ENCODE measurements at places on chromosomes 13 and 19.

GRCh38 chr13:93230261-93230855, 3.8 kb downstream of the GPC6 start:
- DNase-seq, result no peak

DNA sequence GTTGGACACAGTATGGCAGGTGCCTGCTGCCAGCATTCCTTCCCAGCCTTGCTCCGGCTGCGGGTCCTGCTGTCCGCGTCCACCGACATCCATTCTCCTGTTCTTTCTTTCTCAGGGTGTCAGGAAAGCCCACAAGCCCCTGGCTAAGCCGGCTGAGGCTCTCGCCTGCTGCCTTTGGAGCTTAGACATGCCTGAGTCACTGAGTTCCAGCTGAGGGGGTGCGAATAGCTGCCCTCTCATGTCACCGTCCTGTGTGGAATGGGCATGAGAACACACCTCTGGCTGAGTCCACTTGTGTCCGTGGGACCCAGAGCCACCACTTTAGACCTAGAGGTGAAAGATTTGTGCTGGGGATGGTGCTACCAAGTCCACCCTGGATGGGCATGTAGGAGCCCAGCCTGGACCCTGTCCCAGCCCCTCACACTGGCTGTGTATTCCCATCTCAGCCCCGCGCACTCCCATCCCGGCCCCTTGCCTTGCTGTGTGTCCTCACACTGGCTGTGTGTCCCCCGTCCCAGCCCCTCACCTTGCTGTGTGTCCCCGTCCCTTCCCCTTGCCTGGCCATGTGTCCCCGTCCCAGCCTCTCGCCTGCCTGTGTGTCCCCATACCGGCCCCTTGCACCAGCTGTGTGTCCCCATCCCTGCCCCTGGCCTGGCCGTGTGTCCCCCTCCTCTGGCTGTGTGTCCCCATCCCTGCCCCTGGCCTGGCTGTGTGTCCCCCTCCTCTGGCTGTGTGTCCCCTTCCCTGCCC, 24.6 kb upstream of the IRS2 start:
- no peak for DNase-seq

GRCh38 chr13:105058517-105058916, 1476.9 kb downstream of the EFNB2 start:
- DNase-seq, result no peak

DNA sequence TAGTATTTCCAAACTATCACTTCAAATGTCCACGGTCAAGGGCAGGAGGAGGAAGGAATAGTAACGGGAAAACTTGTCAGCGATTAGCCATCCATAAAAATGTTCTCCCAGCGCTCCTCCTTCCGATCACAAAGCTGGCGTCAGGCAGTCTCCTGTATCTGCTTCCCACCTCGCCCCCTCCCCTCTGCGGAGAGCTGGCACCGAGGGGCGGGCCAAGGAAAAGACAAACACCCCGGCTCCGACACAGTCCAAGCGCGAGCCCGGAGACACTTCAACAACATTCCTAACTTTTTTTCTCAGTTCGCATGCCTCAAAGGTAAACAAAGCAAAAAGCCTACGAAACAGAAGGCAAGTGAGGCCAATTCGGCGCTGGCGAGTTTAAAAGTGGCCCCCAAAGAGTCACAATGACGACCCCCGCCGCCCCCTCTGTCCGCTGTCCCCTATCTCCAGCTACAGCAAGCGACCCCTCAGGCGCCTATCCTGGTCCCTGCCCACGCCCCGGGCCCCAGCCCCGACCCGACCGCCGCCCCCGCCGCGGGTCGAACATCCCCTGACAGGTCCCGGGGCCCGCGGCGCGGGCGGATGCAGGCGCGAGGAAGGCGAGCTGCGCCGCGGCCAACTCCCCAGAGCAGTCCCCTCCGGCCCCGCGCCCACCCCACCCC, 736 bp downstream of the SMAD9 start:
- DNase-seq, result peak; percentile 18

DNA sequence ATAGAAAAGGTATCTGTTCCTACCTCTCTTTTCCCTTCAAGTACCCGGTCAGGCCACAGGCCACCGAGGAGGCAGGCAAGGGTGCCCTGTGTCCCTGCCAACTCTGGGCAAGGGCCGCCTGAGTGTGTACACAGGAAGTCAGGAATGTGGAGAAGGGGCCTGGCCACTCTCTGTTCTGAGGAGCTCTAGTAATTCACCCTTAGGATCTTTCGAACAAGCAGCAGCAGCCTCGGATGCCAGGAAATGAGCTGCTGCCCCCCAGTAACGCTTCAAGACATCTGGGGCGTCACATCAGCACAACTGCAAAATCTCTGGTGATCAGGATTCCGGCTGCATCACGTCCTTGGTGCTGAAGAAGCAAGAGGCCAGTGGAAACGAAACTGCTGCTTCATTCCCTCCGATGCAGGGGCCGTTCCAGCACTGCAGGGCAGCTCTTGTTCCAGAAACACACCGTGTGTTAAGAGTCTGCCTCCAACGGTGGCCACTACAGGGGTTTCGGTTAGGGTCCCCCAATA, 2.0 kb downstream of the RAB20 start:
- no peak for DNase-seq

DNA sequence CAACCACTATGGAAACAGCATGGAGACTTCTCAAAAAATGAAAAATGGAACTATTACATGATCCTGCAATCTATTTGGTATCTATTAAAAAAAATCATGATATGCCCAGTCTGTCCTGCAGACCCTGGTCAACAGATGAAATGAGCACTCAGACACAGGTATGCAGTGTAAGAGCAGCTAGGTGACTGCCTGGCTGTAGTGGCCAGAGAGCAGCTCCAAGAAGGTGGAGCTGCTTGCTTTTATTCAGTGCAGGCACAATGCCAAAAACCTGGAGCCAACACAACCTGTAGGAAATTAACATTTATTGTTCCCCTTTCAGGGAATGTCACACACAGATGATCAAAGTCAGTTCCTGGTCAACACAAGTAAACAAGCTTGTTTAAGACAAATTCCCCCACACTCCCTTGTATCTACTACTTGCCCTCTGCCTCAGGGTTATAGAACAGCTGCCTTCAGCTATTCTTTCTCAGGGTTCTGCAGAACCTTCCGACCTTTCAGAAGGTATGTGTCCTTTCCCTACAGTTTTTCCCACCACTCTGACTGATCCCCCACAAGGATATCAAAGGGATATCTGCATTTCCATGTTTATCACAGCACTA, 933.7 kb upstream of the SLITRK5 start:
- DNase-seq, result no peak

- no peak for DNase-seq
Observed at GRCh38 chr13:112762690-112763080, 72.8 kb downstream of the ATP11A start.

GRCh38 chr13:59459972-59460371, 703.8 kb downstream of the DIAPH3 start:
- DNase-seq, result no peak

DNA sequence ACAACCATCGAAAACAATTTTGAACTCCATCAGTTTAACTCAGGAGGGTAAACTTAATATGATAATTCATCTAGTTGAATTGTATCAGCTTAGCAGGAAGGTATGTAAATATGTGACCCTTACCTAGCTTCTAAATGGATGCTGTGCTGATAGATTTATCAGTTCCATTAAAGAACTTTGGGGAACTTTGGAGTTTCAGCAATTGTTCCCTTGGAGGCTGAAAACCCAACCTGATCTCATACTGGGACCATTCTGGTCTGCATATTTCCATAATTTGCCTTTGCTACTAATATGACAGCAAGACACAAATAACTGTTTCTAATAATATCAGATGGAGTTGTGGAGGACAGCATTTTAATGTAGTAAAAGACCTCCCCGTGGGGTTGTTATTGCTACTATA, 127.8 kb downstream of the GGACT start:
- no peak for DNase-seq

GRCh38 chr13:46728777-46729176, 68.2 kb downstream of the ESD start:
- DNase-seq, result no peak

DNA sequence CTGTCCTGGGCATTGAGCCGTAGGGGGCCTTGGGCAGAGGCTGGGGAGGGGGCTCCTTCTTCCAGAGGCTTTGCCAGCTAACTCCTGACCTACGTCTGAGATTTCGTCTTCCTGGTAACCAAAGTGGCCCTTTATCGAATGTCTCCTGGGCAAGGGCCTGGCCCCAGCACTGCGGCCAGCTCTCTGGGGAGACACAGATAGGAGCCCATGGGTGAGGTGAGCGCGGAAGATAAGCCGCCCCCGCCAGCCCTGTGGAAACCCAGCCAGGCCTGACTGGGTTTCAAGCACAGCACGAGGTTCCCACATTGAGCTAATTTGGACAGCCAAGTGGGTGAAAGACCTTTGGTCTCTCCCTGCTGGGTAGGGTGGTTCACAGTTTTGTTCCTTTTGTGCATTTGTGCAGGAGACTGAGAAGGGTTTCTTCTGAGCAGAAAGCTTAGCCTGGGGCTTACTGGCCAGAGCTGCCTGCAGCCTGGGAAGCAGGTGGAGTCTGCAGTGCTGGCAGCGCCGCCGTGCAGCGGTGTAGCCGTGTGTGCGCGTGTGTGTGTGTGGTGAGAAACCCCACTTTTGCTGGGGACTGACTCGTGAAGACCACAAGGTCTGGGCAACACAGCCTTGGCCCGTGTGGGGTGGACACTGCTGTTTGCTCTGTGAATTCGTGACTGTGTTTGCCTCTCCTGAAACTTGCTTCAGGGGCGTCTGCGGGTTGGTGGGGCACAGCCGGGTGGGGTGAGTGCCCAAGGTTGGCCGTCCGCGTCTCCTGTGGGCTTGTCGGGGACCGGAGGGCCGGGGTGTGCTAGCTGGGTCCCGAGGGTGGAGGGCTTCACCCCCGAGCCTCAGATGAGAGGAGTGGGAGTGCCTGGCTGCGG, 2.5 kb downstream of the BSG start:
- DNase-seq, result no peak

GRCh38 chr13:98761126-98761985, 8.9 kb upstream of the SLC15A1 start:
- no peak for DNase-seq

- DNase-seq, result no peak
Observed at GRCh38 chr13:47798906-47799305, 202.2 kb downstream of the SUCLA2 start.

- no peak for DNase-seq
Observed at GRCh38 chr13:65964672-65965071, 1265.5 kb downstream of the PCDH9 start.

GRCh38 chr13:51538591-51539179, 45.6 kb upstream of the WDFY2 start:
- no peak for DNase-seq

- no peak for DNase-seq
Observed at GRCh38 chr13:43042410-43042921, 19.1 kb downstream of the DNAJC15 start.

GRCh38 chr13:29529754-29530153, 65.7 kb downstream of the SLC7A1 start:
- no peak for DNase-seq
